ENCODE measurements at places on chromosomes 1 and 21. TPM values are rescaled to one million over a fixed set of nuclear protein-coding genes. Genes with fewer than 3 reads are reported as not detected.

Gene RAP1GAP
- not detected for polyA plus RNA-seq

Gene CBR1
- polyA plus RNA-seq = 131 TPM

Gene FLG
- polyA plus RNA-seq = not detected

Gene SEC16B
- polyA plus RNA-seq = 0.18 TPM

Gene TSPEAR
- not detected for polyA plus RNA-seq

Gene CLCA2
- 0.37 TPM for polyA plus RNA-seq
